ENCODE measurements at places on chromosomes 11 and 22.

GRCh38 chr22:31944700-31945442, 536 bp downstream of the YWHAH start:
- DNase-seq = peak; percentile 81

GRCh38 chr22:43320943-43321900, 21.9 kb downstream of the SCUBE1 start:
- DNase-seq = no peak

- DNase-seq = no peak
Measured at GRCh38 chr11:32229576-32230240, 138.8 kb downstream of the RCN1 start.

DNA sequence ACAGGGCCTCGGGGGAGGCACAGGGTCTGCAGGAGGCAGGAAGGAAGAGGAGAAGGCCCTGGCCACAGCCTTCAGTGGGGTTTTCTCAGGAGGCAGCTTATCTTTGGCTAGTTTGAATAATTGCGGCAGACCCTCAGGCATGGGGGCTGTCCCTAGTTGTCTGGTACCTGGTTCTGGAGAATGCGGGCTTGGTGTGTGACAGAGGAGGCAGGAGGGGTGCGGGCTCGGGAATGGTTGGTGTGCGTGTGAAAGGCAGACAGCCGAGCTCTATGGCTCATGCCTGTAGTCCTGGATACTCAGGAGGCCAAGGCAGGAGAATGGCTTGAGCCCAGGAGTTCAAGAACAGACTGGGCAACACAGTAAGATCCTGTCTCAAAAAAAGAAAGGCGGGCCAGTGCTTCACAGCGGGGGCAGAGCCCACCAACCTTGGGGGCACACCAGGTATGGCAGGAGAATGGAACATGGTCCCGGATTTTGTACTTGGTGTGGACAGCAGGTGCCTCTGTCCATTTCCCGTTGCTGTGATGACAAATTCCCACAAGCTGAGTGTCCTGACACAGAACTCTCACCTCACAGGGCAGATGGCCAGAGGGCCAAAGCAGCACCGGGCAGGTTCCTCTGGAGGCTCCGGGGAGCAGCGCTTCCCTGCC, 640.6 kb downstream of the TBC1D22A start:
- DNase-seq = no peak

DNA sequence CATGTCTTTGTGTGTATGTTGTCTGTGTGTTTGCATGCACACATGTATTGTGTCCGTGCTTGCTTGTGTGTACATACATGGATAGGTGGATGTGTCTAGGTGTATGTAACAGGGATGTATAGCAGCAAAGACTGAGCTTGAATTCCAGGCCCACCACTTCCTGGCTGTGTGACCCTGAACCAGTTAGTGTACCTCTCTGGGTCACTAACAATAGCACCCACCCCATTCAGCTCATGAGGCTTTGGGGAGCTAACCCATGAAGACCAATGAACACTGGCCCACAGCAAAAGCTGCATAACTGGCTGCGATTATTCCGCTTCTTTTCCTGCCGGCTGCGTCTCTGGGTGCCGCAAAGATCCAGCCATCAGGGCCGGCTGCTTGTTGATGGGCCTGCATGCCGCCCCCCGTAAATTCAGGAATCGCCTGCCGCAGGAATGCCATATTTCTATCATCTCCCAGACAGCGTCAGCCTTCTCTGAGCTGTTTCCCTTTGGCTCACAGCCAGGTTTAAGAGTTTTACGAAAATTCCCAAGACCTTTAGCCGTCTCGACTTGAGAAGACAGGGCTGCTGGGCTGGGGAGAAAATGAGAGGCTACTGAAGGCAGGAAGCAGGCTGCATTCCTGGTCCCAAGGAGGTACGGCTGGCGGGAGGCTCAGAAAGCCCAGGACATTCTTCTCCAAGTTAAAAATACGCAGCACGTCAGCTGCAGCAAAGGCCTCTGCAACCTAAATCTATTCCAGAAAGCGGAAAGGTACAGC, 224.6 kb downstream of the MN1 start:
- DNase-seq = no peak

DNA sequence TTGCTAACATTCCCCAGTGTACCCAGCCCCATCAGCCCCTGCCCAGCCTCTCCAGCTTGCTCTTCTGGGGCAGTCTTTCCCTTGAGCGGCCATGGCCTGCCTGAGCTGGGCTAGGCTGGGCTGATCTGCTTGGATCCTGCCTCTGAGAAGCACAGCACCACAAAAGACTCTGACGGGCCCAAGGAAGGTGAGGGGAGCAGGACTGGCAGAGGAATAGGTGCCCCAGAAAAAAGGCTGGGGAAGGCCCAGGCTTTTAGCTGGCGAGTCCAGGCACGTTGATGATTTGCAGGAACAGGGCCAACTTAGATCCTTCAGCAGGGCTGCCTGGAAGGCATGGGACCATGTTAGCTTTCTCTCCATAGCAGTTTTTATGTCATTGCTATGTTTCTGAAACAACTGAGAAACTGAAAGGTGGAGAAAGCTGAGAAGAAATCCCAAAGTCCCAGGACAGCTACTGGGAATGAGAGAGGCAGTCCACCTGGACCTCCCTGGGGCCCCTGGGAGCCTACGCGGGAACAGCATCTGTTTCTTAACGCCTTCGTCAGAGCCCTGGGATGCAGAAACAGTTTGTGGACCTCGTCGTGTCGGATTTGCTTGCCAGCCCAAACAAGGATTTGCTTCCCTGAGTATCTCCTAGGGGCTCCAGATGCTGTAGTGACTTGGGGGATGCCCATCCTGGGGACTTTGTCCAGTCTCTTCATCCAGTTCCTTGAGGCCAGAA, 24.4 kb upstream of the FXYD6 start:
- DNase-seq = no peak

DNA sequence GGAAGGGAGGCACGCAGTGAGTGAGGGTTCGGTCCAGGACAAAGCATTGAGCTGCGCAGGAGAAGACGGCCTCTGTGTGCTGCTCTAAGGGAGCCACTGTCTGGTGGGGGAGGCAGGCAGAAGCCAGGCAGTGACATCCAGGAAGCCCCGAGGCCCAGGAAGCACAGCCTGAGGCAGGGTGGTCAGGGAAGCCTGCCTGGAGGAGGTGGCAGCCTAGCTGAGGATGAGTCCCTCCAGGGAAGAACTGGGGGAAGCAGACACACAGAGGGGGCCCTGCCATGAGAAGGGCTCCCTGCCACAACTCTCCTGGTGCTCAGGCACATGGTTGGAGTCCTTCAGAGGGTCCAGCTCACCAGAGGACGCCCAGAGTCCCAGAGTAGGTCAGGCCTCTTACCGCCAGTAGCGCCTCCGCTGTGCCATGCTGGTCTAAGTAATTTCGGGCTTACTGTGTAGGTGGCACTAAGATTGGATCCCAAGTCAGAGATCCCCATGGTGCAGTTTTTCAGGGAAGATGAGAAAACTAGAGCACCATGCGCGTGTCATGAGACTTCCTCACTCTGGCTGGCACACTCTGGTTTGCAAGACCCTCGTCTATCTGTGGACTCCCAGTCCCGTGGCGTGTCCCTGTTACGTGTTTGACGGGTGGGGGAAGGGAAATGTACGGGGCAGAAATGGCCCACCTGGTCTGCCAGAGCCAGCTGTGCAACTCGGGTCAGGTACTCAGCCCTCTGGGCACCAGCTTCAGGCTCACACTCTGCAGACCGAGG, 887.2 kb downstream of the BRD1 start:
- no peak for DNase-seq

GRCh38 chr22:40263191-40263590, 83.1 kb upstream of the ADSL start:
- no peak for DNase-seq

DNA sequence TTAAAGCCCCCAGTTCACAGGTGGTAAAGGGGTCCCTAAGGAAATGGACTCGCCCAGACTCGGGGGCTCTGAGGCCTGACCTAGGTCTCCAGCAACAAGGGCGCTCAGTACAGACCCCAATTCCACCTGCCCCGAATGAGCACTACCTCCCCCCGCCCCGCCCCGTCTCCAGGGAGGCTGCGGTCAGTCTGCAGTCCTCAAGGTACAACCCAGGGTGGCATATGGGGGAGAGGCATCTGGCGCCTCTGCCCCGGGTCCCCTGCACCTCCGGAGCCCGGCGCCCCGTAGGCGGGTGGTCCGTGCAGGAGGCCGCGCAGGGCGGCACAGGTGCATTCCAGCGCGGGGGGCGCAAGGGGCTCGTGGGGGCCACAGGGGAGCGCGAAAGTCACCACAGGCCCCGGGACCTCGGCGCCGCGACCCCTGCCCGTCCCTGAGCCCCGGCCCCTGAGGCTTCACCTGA, 361 bp downstream of the CTSD start:
- peak; percentile 29 for DNase-seq

DNA sequence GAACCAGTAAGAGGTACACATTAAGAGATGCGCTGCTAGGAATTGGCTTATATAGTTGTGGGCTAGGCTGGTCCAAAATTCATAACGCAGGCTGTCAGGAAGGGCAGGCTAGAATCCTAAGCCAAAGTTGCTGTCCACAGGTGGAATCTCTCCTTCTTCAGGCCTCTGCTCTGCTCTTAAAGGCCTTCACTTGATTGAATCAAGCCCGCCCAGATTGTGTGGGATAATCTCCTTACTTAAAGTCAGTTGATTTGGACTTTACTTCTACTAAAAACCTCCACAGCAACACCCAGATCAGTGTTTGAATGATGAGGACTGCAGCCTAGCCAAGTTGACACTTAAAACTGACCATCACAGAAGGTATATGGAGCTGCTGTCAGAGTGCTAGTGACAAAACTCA, 68.8 kb downstream of the LRRC32 start:
- DNase-seq = no peak

DNA sequence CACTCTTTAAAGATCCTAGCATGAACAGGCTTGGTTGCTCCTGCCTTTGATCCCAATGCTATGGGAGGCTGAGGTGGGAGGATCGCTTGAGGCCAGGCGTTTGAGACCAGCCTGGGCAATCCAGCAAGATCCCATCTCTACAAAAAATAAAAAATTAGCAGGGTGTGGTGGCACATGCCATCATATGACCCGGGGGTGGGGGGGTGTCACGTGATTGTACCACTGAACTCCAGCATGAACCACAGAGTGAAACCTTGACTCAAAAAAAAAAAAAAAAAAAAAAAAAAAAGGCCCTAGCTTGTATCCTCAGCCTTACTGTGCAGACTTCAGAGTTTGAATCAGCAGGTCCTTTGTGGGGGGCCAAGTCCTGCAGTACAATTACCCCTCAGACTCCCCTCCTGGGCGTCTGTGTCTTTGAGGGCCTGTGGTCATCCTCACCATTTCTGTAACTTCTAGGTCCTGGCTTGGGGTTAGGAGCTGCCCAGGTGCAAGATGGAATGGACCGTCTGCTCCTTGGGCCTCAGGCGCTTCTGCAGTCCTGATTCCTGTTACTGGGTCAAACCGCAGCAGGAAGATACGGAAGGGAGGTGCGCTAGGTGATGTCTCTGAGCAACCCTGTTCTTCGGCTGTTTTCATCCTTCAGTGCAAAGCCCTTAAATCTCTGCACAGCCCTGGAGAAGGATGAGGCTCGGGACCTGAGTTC, 208.1 kb downstream of the CTTN start:
- DNase-seq = no peak
